ENCODE measurements at places on chromosomes 16 and 17. TPM values are rescaled to one million over a fixed set of nuclear protein-coding genes. Genes with fewer than 3 reads are reported as not detected.

ZNF594 gene
- 4.9 TPM for polyA plus RNA-seq

ACAP1 gene
- polyA plus RNA-seq: 471 TPM

ZG16 gene
- polyA plus RNA-seq: 0.06 TPM

UBALD1 gene
- polyA plus RNA-seq: 25.6 TPM

SNX20 gene
- polyA plus RNA-seq: 34.7 TPM

UMOD gene
- not detected for polyA plus RNA-seq

KCNJ18 gene
- polyA plus RNA-seq: not detected

STX1B gene
- polyA plus RNA-seq: 1.8 TPM

CENPV gene
- polyA plus RNA-seq: 28.1 TPM

NKD1 gene
- 0.14 TPM for polyA plus RNA-seq

KCNH4 gene
- polyA plus RNA-seq: 1.0 TPM

METTL23 gene
- polyA plus RNA-seq: 68.1 TPM

TEKT5 gene
- polyA plus RNA-seq: 0.25 TPM

SHBG gene
- 0.10 TPM for polyA plus RNA-seq

KAT2A gene
- 155 TPM for polyA plus RNA-seq

KIF2B gene
- polyA plus RNA-seq: not detected

RPL27 gene
- 3,493 TPM for polyA plus RNA-seq

KIF19 gene
- polyA plus RNA-seq: 0.12 TPM

FBXL19 gene
- polyA plus RNA-seq: 12.9 TPM

TSPOAP1 gene
- 16.0 TPM for polyA plus RNA-seq

ANKS3 gene
- 38.4 TPM for polyA plus RNA-seq

TMEM98 gene
- polyA plus RNA-seq: not detected

TMEM204 gene
- 2.3 TPM for polyA plus RNA-seq

RNF112 gene
- polyA plus RNA-seq: 0.30 TPM

SRSF1 gene
- polyA plus RNA-seq: 234 TPM

NUDT7 gene
- polyA plus RNA-seq: 5.1 TPM

MGAT5B gene
- 0.15 TPM for polyA plus RNA-seq

PRR29 gene
- 0.07 TPM for polyA plus RNA-seq

HCRT gene
- not detected for polyA plus RNA-seq

QPRT gene
- 0.06 TPM for polyA plus RNA-seq

TLCD3B gene
- not detected for polyA plus RNA-seq

UNC119 gene
- polyA plus RNA-seq: 174 TPM

MYO15B gene
- polyA plus RNA-seq: 1,019 TPM

NPTX1 gene
- polyA plus RNA-seq: 0.07 TPM

CCR7 gene
- 142 TPM for polyA plus RNA-seq

MPV17L gene
- polyA plus RNA-seq: not detected

CPNE7 gene
- polyA plus RNA-seq: 1.0 TPM

NATD1 gene
- polyA plus RNA-seq: 2.0 TPM

SEZ6L2 gene
- polyA plus RNA-seq: not detected

LPO gene
- not detected for polyA plus RNA-seq

CACNG3 gene
- not detected for polyA plus RNA-seq

RABEP2 gene
- 178 TPM for polyA plus RNA-seq

OR1A1 gene
- not detected for polyA plus RNA-seq

MYH1 gene
- not detected for polyA plus RNA-seq

SLC38A8 gene
- polyA plus RNA-seq: not detected

CCL22 gene
- 0.10 TPM for polyA plus RNA-seq

KRT9 gene
- polyA plus RNA-seq: not detected

MYH11 gene
- polyA plus RNA-seq: 0.16 TPM

TNRC6A gene
- 44.1 TPM for polyA plus RNA-seq

ZDHHC1 gene
- polyA plus RNA-seq: 0.58 TPM

NAE1 gene
- 28.5 TPM for polyA plus RNA-seq

TBC1D26 gene
- polyA plus RNA-seq: 0.13 TPM

TP53TG3B gene
- not detected for polyA plus RNA-seq

CCL16 gene
- not detected for polyA plus RNA-seq

CA10 gene
- not detected for polyA plus RNA-seq

All from B cell (primary cell).